Kidney tubule cell (primary cell): ENCODE measurements at places on chromosomes 1 and 21.

GRCh38 chr1:81358151-81358550, 442.6 kb upstream of the ADGRL2 start:
- DNase-seq = peak; percentile 60

- no peak for DNase-seq
Measured at GRCh38 chr1:153995202-153995601, 4.6 kb downstream of the RPS27 start.

GRCh38 chr1:248842781-248843331, 4.8 kb downstream of the ZNF672 start:
- no peak for DNase-seq

DNA sequence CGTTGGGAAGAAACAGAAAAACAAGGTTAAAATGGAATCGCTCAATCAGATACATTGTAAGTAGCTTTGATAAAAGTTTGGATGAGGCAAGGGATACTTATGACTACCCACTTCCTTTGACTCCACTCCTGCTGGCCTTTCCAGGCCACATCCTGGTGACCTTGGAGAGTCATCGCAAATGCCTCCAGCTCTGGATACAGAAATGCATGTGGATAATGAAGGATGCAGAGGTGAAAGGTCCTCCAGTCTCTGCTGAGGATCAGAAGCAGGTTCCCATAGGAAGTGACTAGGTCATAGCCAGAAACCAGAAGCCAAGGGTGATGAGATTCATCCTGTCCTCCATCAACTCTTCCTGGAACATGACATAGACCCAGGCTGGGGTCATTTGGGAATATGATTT, 6.2 kb upstream of the CAMK1G start:
- DNase-seq = peak; percentile 68

DNA sequence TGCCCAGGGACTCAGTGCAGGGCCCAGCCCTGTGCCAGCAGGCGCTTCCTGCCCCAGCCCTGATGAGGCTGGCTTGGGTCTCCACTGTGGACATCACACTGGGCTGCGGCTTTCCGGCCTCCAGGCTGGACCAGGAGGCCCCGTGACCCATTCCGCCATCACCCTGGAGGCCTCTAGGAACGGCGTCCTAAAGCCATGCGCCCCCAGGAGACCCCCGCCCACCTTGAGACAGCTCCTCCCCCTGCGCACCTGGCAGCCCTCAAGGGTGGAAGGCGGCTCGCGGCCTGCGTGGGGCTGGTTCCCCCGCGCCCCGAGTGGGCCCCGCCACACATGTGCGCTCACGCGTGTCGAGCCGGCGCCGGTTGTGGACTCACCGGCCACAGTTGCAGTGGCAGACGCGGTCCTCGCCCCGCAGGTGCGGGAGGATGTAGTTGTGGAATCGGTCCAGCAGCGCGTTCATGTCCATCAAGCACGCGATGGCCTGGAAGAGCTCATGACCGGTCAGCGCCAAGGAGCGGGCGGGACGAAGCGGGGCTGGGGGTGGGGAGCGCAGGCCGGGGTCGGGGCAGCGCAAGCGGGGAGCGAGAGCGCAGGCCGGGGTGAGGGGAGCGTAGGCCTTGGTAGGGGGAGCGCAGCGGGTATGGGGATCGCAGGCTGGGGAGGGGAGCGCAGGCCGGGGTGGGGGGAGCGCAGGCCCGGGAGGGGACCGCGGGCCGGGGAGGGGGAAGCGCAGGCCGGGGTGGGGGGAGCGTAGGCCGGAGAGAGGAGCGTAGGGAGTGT, 924 bp downstream of the TMEM240 start:
- no peak for DNase-seq

GRCh38 chr21:40714536-40714935, 132.4 kb downstream of the DSCAM start:
- DNase-seq = peak; percentile 59
